ENCODE measurements at places on chromosomes 5 and 9. TPM values are rescaled to one million over a fixed set of nuclear protein-coding genes. Genes with fewer than 3 reads are reported as not detected.

F2RL1 gene
- total RNA-seq: 9.9 TPM

DNA sequence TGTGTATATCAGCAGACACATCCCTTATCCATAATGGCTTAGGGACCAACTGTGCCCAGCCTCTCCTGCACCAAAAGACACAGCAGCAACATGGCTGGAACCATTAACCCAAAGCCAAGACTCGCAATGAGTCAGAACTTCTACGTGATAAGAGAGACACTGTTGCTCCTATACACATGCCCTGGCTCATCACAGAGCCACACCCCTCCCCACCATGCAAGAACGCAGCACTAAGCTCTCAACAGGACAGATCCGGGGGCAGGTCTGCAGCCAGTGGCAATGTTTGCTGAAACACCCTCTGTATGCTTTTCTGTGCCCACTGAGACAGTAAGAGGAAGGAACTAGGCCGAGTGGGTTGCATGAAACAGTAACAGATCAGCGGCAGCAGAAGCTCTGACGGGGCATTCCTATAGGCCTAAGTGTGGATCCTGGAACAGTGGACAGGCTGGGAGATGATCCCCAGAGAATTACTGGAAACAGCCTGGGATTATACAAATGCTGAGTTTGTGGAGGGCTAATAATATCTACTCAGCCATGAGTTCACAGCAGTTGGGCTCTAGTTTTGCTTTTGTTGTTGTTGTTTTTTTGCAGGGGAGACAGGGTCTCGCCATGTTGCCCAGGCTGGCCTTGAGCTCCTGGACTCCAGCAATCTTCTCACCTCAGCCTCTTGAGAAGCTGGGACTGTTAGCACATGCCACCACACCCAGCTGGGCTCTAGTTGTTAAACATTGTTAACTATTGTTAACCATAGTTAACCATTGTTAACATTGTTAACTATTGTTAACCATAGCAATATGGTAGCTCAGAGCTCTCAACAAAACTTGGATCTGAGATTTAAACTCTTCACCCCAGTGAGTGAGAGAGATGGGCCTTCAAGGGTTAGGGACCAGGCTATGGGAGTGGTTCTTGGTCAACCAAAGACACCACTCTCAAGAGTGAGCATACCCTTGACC, 41.0 kb downstream of the B4GALT1 start:
- H3K36me3 ChIP-seq: no peaks in the 10 kb centered on the region
- no peak for DNase-seq
- no peak overlapping the region for H3K4me3 ChIP-seq
- H3K4me1 ChIP-seq: peaks cover 37% of the 10 kb centered on the region
- no peaks in the 10 kb centered on the region for H3K27me3 ChIP-seq
- no peak overlapping the region for H3K27ac ChIP-seq

TLE4 gene
- 33.2 TPM for total RNA-seq

LRRC19 gene
- not detected for total RNA-seq

DNA sequence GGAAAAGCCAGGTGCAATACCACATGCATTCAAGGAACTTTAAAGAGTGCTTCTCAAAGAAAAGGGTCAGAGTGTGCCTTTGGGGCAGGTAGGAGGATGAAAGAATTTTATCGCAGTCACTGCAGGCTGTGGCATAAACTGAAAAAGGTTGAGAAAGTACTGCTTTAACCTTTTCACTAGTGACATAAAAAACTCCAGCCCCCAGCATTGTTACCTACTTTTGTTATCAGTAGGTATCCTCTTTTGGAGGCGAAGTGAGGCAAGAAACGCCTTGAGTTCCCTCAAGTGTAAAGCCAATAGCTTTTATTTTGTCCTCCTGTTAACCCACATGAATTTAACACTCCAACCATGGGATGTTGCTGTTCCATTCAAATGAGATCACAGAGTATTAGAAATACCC, 64.7 kb upstream of the CHD1 start:
- H3K4me1 ChIP-seq: no peaks in the 10 kb centered on the region
- H3K27ac ChIP-seq: no peak overlapping the region
- no peak overlapping the region for H3K4me3 ChIP-seq
- H3K36me3 ChIP-seq: no peaks in the 10 kb centered on the region

GRCh38 chr5:158839638-158840037, 260.1 kb downstream of the EBF1 start:
- no peaks in the 10 kb centered on the region for H3K27me3 ChIP-seq
- DNase-seq: no peak
- no peaks in the 10 kb centered on the region for H3K4me1 ChIP-seq
- H3K36me3 ChIP-seq: no peaks in the 10 kb centered on the region
- no peak overlapping the region for H3K27ac ChIP-seq

DNA sequence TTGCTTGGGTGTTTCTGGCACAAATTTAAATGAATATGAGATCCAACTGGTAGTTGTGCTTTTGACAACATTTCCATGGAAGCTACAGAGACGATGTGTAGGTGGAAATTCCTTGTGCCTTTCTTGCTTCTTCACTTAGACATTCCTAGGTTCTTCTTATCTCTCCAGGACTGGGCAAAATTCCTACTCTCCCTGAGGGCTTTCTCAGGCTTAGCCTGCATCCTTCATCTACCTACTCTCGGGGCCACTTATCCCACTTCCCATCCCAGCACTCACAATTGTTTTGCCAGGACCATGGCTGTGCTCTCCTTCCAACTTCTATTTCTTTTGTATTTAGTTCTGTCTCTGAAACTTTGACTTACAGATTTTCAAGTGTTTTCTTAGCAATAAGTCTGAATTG, 17.8 kb upstream of the SPINK1 start:
- H3K4me3 ChIP-seq: no peak overlapping the region
- no peaks in the 10 kb centered on the region for H3K27me3 ChIP-seq
- H3K36me3 ChIP-seq: no peaks in the 10 kb centered on the region
- H3K27ac ChIP-seq: no peak overlapping the region
- H3K4me1 ChIP-seq: no peaks in the 10 kb centered on the region

GRCh38 chr9:123851851-123852250, 78.1 kb downstream of the DENND1A start:
- H3K36me3 ChIP-seq: peaks cover 9% of the 10 kb centered on the region
- no peak overlapping the region for H3K4me3 ChIP-seq
- no peaks in the 10 kb centered on the region for H3K4me1 ChIP-seq
- no peaks in the 10 kb centered on the region for H3K27me3 ChIP-seq
